NCI-H1092 (cell line): ENCODE measurements at places on chromosomes 4 and X.

GRCh38 chr4:144649646-144650045, 3.7 kb downstream of the HHIP start:
- no peak for DNase-seq

- no peak for DNase-seq
Measured at GRCh38 chrX:25527596-25527995, 511.8 kb upstream of the ARX start.

DNA sequence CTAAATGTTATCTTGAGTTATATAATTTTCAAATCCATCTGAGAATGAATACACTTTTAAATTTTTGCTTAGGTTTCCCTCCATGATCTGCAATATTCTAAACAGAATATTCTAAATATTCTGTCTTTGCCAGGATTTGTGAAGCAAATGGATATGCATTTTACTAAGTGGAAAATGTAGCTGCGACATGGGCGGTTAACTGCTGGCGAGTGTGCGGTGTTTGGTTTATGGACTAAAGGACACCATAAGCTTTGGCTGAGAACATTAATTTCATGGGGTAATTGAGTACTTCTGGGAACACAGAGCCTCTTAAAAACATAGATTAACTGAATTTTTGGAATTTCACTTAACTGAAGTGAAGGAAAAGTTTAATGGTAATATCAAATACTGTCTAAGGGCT, 153.8 kb upstream of the ETNPPL start:
- no peak for DNase-seq

- DNase-seq: no peak
Measured at GRCh38 chr4:145804116-145804515, 124.2 kb downstream of the C4orf51 start.

DNA sequence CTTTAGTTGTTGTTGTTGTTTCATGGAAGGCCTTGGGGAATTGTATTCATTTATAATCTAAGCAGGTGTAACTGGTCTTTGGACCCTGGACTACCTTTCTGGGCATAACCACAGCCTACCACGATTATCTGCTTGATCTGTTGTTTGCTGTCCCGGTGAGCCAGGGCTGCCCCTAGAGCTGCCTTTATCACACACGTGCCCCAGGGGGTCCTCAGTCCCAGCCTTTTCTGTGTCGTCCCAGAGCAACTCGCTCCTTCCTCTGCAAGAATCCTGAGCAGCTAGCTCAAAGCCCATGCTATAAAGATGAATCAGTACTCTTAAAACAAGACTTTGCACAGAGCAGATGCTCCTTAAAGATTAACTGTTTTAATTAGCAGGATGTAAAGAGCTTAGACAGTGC, 273.2 kb downstream of the EVC2 start:
- DNase-seq: no peak

GRCh38 chr4:14994242-14994641, 8.0 kb upstream of the CPEB2 start:
- DNase-seq: no peak

DNA sequence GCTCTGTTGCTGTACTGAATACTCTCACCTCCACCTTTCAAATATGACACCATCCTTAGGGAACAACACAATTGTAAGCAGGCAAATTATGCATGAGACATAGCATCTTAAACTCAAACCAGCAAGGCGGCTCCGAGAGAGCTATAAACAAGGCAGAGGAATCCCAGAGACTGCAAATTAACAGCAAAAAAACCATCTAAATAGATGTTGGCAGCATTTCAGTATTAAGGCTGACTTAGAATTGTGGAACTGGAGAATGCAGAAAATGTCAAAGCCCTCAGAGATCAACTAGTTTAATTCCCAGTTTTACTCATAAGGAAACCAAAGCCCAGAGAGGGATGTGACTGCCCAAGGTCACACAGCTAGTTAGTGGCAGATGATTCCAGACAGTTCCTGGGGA, 37.2 kb upstream of the SPANXC start:
- no peak for DNase-seq

DNA sequence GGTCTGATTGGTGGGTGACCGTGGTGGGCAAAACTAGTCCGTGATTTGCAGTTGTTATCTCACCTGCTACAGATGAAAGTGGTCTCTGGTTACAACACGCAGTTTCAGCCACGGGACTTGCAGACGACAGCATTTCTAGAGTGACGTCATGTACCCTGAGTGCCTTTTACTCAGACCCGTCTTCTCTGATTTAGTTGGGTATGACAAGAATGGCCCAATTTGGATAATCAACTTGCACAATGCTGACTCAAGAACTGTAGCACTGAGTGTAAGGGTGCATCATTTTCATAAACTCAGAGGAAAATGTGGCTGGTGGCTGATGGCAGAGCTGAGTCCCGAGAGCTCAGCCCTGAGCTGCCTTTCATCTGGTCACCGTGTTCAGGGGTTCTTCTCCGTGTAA, 281.4 kb upstream of the FRG1 start:
- no peak for DNase-seq

GRCh38 chr4:75287738-75288517, 226.3 kb downstream of the RCHY1 start:
- no peak for DNase-seq

- DNase-seq: no peak
Measured at GRCh38 chrX:136210243-136210642, 41.0 kb downstream of the MAP7D3 start.

- DNase-seq: no peak
Measured at GRCh38 chrX:24934279-24934678, 81.5 kb downstream of the ARX start.

DNA sequence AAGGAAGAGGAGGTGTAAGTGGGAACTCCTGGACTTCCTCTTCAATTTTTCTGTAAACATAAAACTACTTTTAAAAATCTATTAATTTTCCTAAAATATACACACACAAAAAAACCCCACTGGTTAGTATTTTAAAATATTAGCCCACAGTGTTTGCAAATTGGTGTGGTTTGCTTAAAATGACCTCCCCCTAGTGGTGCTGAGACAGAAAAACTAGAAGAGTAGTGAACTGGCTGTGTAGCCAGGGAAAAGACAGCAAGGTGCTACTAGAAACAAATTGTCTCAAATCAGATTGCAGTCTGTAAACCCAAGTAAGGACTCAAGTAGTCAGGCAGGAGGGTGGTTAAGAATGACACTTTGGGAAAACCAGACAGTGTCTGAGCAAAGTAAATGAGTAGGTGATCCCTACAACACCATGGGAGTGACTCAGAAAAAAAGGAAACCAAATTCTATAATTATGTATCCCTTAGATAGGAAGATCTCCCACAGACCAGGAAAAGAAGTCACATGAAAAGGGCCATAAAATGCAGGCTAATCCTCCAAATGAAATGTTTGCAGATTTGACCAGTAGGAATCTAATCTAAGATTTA, 26.0 kb downstream of the AMTN start:
- DNase-seq: no peak

DNA sequence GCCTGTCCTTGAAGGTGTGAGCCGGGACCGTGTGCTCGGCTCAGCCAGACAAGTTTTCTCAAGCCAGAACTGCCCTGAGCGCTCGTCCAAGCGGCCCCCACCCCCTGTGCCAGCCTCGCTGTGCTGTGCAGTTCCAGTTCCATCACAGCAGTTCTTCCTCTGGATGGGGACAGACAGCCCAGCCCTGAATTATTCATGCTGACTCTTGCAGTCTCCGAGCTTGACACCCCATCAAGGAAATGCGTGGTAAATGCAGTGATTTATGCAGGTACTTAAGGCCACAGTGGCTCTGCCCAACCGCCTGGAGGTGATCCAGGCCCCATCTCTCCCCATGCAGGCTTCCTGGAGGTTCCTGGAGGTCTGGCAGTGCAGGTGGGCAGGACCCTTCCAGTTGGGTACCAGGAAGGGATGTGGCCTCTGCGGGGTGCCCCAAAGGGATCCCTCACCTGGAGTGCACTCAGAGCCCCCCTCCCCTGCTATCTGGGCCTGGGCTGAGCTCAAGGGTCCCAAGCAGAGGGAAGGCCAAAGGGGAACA, 44.8 kb upstream of the HMX1 start:
- no peak for DNase-seq

DNA sequence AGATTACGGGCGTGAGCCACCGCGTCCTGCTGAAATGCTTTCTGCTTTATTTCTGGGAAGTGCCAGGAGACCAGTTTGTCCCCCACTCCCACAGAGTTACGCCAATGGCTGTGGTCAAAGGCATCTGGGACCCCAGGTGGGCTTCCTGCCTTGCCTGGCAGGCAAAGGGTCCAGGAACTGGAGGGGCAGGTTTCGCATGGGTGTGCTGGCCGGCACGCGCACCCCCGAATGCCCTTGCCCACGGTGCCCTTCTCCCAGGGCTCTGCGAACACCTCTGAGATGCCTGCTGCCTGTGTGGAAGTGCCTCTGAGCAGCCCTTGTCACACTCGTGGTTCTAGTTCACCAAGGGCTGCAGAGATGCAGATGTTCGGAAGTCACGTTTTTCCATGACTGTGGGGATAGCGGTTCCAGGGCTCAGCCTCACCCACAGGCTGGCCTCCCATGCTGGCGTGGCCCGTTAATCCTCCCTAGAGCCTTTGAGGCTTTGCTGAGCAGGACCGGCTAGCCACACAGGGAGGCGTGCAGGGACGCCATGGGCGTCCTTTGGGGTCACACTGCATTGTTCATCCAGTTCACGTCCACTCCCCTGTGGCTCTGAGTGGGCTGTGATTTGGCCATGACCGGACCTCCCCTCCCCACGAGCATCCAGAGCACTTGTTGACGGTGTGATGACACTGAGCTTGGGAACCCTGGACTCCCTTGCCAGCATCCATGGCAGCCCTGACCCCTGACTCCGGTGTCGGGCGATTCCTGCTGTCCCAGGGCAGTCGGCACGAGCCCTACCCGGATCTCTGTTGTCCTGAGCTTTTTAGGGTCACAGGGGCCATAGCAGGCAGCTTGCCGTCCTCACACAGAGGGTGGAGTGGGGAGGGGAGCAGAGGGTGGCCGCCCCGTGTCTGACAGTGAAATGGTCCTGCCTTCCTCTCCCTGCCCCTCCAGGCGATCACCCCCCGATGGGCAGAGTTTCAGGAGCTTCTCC, 12.7 kb upstream of the ADD1 start:
- no peak for DNase-seq

DNA sequence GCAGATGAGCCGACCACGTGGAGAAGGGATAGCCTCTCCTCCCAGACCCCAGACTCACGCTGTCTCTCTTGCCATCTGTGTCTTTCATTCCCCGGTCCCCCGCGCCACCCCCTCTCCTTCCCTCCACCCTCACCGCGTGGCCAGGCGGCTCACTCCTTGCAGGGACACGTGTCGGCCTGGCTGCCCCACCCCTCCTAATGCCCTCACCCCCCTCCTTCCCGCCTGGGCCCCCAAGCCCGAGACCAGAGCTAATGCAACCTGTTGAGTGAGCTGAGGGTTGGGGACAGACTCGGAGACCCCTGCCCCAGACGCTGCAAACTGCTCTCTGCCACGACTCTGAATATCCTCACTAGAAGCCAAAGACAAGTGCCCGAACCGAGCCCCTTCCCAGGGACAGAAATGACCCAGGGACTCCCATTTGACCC, 1.8 kb downstream of the SLC38A5 start:
- DNase-seq: no peak

GRCh38 chr4:103402198-103402597, 204.1 kb upstream of the CENPE start:
- DNase-seq: no peak

- DNase-seq: no peak
Measured at GRCh38 chrX:99469439-99469838, 940.6 kb downstream of the PCDH19 start.

DNA sequence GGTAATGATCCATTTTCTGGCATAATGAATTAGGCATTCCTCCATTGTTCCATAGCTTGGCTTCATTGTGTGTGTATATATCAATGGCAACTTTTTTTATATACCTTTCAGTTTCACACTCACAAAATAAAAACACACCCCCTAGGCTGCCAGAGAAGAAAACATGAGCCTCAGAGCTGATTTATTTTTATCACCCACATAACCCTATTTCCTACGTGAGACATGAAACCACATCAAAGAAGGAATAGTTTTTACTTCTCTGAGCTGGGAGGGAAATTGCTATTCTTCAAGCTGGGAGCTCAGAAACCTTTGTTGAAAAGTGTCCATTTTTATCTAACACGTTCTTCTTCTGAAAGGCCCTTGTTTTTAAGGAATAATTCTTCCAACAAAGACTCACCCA, 126.7 kb upstream of the RAI2 start:
- no peak for DNase-seq

DNA sequence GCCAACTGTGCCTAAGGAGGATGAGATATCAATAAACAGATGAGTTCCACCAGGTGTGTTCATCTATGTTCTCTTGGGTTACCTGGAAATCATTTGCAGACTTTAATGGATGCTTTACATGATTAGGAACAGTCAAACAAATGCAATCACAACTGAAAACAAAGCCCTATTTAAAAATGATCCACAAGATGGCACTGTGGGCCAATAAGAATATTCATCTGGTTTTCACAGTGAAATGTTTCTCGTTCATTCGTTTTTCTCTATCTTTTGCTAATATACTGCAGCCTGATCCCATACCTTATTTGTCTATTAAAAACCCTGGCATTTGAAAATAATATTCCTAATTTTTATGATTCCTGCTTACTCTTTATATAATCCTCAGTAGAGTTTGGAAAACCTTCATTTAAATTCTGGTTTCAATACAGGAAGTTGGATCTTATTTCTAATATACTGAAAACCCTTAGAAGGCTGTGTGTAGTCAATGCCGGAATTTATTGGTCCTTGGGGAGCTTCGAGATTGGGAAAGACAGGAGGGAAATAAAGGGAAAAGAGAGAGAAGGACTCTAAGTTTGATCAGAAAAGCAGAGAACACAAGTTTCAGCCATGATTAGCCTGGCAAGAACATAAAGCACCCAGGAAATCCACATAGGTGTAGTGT, 63.8 kb upstream of the TAPT1 start:
- DNase-seq: no peak

DNA sequence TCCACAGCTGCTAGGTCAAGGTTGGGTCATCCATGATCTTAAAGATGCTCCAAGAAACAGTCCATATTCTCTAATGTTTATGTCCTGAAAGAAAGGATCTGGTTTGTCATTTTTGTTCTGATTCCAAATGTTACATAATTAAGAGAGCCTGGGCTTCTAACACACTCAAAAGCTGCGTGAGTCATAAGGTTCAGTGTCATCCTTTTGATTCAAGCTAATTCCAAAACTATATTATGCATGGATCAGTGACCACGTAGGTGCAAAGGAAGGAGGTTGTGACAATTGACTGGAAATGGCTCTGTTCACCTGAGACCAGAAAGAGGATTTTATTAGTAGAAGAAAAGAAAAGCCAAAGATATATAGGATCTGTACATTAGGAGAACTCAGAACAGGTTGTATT, 268.7 kb upstream of the GK2 start:
- DNase-seq: no peak
